ENCODE measurements at places on chromosomes 3 and 15. TPM values are rescaled to one million over a fixed set of nuclear protein-coding genes. Genes with fewer than 3 reads are reported as not detected.

The TIGIT gene
- not detected for total RNA-seq

The TMEM207 gene
- not detected for total RNA-seq

The SEMA6D gene
- total RNA-seq = not detected

The TIMP4 gene
- total RNA-seq = 11.9 TPM

The PPP2R3A gene
- total RNA-seq = 2.3 TPM

The CPA3 gene
- not detected for total RNA-seq

The PTH1R gene
- 1.8 TPM for total RNA-seq

The MYL3 gene
- not detected for total RNA-seq

The CD200 gene
- total RNA-seq = not detected

The DAZL gene
- not detected for total RNA-seq

The PROS1 gene
- total RNA-seq = 13.3 TPM

The P2RY12 gene
- total RNA-seq = not detected

The SOX2 gene
- total RNA-seq = 0.45 TPM

The CTSH gene
- 46.4 TPM for total RNA-seq

The CCR5 gene
- not detected for total RNA-seq

The CLEC3B gene
- total RNA-seq = not detected

The ITIH1 gene
- total RNA-seq = not detected

The AGTR1 gene
- 0.72 TPM for total RNA-seq

The FBXL22 gene
- total RNA-seq = 0.18 TPM

The PLCL2 gene
- total RNA-seq = 4.7 TPM

The RTP4 gene
- total RNA-seq = not detected

The RLBP1 gene
- not detected for total RNA-seq

The FBXW12 gene
- total RNA-seq = not detected

The B3GALNT1 gene
- 0.08 TPM for total RNA-seq

The CCDC39 gene
- not detected for total RNA-seq

The UQCRC1 gene
- 172 TPM for total RNA-seq

The LARP6 gene
- 50.6 TPM for total RNA-seq

The EEFSEC gene
- 7.6 TPM for total RNA-seq

The KLHL40 gene
- not detected for total RNA-seq

The IQCF5 gene
- not detected for total RNA-seq

The CX3CR1 gene
- not detected for total RNA-seq

The MKRN2 gene
- total RNA-seq = 24.9 TPM

The GP9 gene
- not detected for total RNA-seq

The VIPR1 gene
- 0.83 TPM for total RNA-seq

The LMAN1L gene
- not detected for total RNA-seq

The CNTN6 gene
- total RNA-seq = not detected

The LRTM1 gene
- not detected for total RNA-seq

The CNBP gene
- total RNA-seq = 346 TPM

The FOXB1 gene
- not detected for total RNA-seq

The PYGO1 gene
- 7.6 TPM for total RNA-seq

The FRMD5 gene
- 2.9 TPM for total RNA-seq

The ROBO2 gene
- total RNA-seq = not detected

The RPLP1 gene
- total RNA-seq = 3,922 TPM

The XCR1 gene
- total RNA-seq = not detected

The CADM2 gene
- 0.11 TPM for total RNA-seq

The COL8A1 gene
- total RNA-seq = not detected

The SOX14 gene
- total RNA-seq = not detected

The LXN gene
- total RNA-seq = 53.5 TPM

The ANKRD63 gene
- 0.40 TPM for total RNA-seq

The PRSS50 gene
- not detected for total RNA-seq

The ADGRG7 gene
- not detected for total RNA-seq

The ZNF860 gene
- 1.1 TPM for total RNA-seq
